Activated T-cell treated with anti-CD3 and anti-CD28 coated beads, Interleukin-2, amount 50 U/mL, for 1 hour (primary cell): ENCODE measurements at places on chromosomes 4 and X.
A peak's percentile ranks its signal among the peaks of the same experiment; 100 is the strongest.

- no peak for DNase-seq
Observed at GRCh38 chr4:11847167-11847566, 418.5 kb upstream of the HS3ST1 start.

GRCh38 chr4:173590697-173591096 lies 60.7 kb upstream of the HAND2 start:
- DNase-seq, result no peak

DNA sequence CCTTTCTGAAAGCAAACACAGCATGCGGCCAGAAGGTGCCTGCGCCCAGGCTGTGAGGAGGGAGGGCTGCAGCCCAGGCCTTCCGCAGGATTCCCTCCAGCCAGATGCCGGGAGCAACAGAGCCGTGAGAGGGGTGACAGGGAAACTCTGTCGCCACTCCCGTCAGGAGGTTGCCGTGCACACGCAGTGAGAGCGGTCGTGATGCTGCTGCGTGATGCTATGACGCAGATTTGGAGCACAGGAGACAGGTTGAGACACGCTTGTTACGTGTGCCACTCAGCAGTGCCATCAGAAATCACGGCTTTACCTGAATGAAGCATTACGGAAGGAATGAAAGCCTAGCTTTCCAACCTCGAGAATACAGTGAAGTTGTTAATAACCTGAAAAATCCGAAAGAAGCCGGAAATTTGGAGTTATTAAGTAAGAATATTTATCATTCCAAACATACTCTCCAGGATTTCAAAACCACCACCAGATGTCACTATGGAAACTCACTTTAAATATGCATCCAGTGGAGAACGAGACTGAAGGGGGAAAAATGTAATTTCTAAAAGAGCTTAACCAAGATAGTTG lies 54.4 kb downstream of the FAT1 start:
- no peak for DNase-seq

DNA sequence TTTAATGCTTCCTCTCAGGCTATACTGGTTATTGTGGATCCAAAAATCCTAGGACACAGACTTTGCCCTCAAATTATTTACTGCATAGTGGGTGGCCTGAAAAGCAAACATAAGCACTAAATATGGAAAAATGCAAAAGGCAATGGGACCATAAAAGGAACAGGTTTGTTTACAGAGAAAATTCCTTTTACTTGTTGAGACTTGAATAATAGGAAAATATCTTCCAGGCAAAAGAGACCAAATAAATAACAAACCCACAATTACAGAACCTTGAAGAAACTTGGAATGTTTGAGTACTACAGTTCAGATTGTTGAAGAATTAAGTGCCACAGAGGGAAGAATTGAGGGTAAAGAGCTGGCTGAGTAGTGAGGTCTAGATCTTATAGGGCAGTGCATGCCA lies 711.0 kb downstream of the C4orf33 start:
- DNase-seq, result no peak

GRCh38 chrX:148909758-148910157 lies 409.3 kb downstream of the AFF2 start:
- no peak for DNase-seq

GRCh38 chr4:140989944-140990343 lies 143.3 kb downstream of the RNF150 start:
- DNase-seq, result no peak

GRCh38 chr4:3255611-3256186 lies 6.7 kb downstream of the MSANTD1 start:
- DNase-seq, result peak; percentile 8

GRCh38 chr4:113758372-113758771 lies 3.2 kb downstream of the CAMK2D start:
- DNase-seq, result no peak

- DNase-seq, result peak; percentile 16
Observed at GRCh38 chr4:20251796-20252655, at the start of gene SLIT2. Gene SLIT2, plus strand, starts transcription at chr4:20251905. Its CDS starts 1,911 bp downstream, at chr4:20253816.

DNA sequence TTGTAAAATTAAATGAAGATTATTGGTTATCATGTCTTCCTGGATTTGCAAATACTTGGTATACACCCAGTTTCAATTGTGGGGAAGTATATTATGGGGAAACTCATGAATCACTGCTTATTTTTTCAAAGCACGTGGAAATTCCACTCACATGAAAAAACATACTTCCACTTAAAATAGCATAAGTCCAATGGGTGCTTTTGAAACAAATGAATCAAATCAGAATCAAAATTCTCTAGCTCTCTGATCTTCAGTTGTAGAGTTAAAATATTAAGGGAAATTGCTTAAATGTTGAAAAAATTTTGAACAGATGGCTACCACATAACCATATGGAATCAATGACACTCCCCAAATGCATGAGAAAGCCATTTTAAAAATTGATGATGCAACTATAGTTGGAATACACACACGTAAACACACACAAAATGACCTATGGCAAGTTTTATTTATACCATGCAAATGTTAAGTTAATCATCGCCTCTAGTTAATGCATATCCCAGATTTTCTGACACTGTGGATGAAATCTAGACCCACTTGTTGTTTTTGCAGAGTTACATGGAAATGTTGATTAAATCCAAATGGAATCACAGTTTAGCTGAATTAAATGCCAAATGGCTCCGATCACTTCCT lies 93.2 kb downstream of the ARSF start:
- no peak for DNase-seq

- no peak for DNase-seq
Observed at GRCh38 chr4:123206016-123206415, 190.6 kb upstream of the SPRY1 start.

DNA sequence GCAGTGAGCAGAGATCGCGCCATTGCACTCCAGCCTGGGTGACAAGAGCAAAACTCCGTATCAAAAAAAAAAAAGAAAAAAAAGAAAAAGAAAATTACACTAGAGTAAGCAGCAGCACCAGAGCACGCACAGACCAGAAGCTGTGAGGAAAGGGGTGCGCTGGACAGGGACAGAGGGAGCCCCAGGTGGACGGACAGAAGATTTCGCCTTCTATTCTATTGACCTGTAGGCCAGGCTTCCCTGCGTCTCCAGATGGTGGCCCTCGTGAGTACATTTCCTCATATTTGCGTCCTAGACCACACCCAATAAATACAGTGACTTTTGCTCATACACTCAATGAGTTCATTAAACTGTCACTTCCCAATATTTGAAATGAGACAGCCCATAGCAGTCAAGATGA lies 19.1 kb downstream of the MTNR1A start:
- no peak for DNase-seq

DNA sequence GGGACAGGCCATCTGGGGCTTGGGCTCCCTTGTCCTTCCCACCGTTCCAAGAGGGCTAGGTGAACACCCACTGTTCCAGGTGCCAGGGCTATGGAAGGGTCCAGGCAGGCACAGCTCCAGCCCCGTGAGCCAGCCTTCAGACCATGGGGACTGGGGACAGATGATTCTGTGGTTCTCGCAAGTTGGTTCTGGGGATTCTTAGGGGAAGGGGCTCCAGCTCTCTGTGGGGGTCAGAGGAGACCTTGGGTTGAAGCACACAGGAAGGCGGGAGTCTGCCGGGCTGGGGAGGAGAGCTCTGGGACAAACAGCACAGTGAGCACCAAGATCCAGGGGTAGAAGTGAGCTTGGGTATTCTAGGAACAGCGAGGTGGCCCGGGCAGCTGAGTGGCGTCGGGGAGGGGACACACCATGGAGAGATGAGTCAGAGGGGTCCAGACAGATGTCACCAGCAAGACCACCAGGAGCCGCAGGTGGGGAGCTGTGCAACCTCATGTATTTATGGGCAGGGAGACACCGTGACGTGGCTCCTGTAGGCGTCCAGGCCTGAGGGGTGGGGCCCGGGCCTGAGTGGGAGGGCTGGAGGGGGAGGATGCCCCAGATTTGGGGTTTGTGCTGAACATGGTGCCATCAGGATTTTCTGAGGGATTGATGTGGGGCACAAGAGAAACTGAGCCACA lies 48.8 kb upstream of the HMX1 start:
- no peak for DNase-seq

DNA sequence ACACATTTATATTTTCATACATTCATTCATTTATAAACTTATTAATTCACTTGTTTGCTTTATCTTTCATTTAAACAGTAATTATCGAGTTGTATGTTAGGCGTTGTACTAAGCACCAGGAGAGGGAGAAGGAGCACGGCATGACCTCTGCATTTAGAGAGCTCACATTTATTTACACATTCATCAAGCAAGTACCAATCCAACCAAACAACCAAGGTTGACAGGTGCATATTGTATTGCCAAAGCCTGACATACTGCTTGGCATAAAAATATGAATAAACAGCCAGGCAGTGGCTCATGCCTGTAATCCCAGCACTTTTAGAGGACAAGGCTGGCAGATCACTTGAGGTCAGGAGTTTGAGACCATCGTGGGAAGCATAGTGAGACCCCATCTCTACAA lies 37.0 kb upstream of the CLNK start:
- no peak for DNase-seq

- no peak for DNase-seq
Observed at GRCh38 chr4:87865288-87865687, 32.5 kb downstream of the MEPE start.

DNA sequence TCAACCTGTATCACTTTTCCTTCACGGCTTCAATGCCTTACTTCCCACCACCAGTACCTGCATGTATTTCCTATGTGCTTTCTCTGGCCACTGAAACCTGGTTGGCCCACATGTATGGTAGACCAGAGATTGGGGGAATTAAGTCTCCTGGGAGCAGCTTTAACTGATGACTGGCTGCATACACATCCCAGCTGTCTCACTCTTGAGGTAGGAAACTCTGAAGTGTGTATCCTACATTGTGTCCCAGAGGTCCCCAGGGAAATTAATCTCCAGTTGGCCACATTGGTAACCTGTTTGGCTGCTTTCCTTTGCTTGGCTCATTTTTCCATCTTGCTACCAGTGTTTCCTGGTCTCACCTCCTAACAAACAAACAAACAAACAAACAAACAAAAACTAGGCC lies 124.4 kb downstream of the ZNF827 start:
- no peak for DNase-seq

- DNase-seq, result no peak
Observed at GRCh38 chrX:106039920-106040319, 1.4 kb upstream of the SERPINA7 start.

DNA sequence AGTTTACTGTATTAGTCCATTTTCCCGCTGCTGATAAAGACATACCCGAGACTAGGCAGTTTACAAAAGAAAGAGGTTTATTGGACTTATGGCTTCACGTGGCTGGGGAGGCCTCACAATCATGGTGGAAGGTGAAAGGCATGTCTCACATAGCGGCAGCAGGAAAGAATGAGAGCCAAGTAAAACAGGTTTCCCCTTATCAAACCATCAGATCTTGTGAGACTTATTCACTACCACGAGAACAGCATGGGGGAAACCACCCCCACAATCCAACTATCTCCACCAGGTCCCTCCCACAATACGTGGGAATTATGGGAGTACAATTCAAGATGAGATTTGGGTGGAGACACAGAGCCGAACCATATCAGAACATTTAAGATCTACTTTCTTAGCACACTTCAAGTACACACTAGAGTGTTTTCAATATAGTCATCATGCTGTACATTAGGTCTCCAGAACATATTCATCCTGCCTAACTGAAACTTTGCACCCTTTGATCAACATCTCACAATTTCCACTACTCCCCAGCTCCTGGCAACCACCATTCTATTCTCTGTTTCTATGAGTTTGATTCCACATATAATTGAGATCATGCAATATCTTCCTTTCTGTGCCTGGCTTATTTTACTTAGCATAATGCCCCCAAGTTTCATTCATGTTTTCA lies 341.0 kb downstream of the ARHGAP24 start:
- DNase-seq, result no peak

DNA sequence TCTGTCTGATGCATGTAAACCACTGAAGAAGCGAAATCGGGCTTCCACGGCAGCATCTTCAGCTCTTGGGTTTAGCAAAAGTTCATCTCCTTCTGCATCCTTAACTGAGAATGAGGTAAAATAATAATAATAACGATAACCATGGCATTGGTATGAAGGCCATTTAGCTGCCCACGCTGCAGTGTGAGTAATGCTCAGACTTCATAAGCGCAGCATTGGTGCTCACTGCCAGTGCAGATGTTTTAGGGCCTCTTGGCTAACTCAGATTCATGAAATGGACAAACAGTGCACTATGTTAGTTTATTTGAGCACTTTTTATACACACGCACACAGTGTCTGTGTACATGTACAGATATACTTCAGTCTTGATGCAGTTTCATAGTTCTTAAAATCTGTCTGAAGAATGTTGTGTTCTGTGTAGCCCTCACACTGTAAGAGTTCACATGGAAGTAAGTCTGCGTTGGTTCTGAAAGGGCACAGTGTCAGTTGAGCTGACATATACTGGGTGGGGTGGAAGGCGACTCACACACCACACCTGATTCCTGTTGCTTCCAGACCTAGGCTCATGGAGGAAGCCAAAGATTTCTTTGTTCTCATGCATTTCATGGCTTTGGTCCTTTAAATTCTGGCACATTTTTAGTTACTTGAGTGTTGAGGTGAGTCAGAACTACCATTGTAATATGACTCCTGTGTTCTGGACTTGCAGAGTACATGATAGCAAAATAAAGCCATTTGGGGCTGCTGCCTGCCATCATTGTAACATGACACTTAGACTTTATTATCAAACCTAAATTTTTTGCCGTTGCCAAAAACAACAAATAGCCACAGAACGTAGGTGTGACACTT lies 68.7 kb downstream of the NSD2 start:
- DNase-seq, result no peak

DNA sequence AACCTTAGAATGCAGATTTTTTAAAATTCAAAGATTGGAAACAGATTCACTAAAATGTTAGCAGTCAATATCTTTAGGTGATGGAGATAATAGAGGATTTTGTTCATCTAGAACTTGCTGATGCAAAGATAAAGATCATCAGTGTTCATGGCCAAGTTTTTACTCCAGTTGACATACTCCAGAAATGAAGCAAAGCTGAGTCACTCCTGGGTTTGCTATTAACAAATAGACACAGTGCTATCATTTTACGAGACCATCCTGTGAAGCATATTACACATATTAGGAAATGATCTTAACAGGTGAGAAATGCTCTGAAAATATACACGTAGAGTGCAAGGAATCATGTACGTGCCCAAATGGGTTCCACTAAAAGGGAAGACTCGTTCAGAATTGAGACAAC lies 170.6 kb upstream of the FAM9B start:
- DNase-seq, result no peak

GRCh38 chrX:72576141-72576894 lies 3.7 kb upstream of the HDAC8 start:
- DNase-seq, result no peak

- DNase-seq, result no peak
Observed at GRCh38 chrX:140687706-140688105, 21.9 kb upstream of the LINC00632 start.

- no peak for DNase-seq
Observed at GRCh38 chrX:2441466-2441865, 59.3 kb downstream of the DHRSX start.

GRCh38 chr4:3344596-3344995 lies 51.8 kb downstream of the RGS12 start:
- DNase-seq, result no peak

GRCh38 chr4:173013232-173013930 lies 155.2 kb upstream of the GALNT7 start:
- peak; percentile 32 for DNase-seq

- no peak for DNase-seq
Observed at GRCh38 chrX:86148594-86148993, 343 bp downstream of the DACH2 start.

GRCh38 chr4:14223461-14223860 lies 595.9 kb upstream of the BOD1L1 start:
- no peak for DNase-seq

GRCh38 chr4:153904011-153904410 lies 115.1 kb upstream of the SFRP2 start:
- DNase-seq, result no peak
